ENCODE measurements at places on chromosomes 2 and 18. TPM values are rescaled to one million over a fixed set of nuclear protein-coding genes. Genes with fewer than 3 reads are reported as not detected.

DNA sequence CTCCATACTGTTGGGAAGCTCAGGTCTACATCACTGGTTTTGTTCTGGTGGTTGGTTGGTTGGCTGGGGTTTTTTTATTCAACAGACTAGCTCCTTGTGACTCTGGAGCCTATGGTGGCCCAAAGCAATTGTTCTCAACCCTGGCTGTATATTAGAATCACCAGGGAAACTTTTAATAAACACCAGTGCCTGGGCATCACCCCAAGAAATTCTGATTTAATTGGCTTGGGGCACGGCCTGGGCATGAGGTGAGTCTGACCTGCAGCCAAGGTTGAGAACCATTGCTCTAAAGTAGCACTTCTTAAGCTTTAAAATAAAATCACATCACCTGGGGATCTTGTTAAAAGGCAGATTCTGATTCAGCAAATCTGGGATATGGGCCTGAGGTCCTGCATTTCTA lies 184.1 kb downstream of the C1D start:
- no peak for DNase-seq

DNA sequence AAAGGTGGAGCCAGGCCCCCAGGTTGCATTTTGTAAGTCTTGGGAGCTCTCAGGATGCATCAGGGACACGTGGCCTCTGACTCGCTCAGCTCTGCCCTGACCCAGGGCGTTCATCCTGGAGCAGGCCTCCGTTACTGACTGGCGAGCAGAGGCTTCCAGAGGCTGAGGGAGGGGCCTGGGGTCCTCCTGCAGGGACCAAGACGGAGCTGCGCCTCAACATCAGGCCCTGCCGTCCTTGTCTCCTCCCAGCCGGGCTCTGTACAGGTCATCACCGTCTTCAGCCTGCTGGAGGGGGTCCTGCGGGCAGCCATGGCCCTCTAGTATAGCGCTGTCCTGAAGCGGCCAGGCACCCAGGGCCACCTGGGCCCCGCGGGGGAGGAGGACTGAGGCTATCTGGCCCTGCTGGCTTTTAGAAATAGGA lies 10.2 kb upstream of the ALPP start:
- DNase-seq: no peak

DNA sequence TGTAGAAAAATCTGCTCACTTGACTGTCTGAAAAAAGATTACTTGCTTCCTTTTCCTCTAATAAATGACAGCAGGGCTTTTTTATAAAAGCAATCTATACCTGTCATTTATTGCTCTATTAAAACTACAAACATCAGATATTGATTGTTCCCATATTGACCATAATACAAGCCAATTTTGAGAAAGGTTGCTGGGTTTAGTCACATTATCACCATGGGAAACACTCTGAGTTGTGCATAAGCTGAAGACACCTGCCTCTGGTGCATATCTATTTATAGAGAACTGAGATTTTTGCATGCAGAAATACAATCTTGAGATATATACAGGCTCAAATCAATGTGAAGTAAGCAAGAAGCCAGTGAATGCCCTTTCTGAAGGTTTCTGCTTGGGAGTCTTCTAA lies 853.9 kb downstream of the DCC start:
- DNase-seq: no peak

GRCh38 chr2:119108186-119108585 lies 50.4 kb downstream of the C1QL2 start:
- no peak for DNase-seq

DNA sequence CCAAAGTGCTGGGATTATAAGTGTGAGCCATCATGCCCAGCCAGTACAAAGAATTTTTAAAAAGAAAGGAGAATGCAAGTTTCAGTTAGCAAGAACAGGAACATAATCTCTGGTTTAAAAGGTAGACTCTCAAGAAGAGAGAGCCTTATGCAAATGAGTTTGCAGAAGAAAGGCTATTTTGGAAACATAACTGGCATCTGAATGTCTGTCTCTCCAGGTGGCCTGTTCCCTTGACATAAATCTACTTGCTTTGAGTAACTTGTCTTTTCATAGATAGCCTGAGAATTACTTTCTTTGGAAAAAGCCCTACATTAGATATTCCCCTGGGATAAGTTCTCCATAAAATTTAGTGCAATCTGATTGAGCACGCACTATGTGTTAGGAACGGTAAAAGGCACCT lies 109.6 kb downstream of the ICOS start:
- no peak for DNase-seq

Gene CD8B
- 22.7 TPM for total RNA-seq

Gene UGT1A10
- not detected for total RNA-seq

Gene SERPINB4
- total RNA-seq: not detected

Gene FBLN7
- total RNA-seq: not detected

Measured in natural killer cell (primary cell).